Anterior cingulate cortex (tissue), 58 donors: ENCODE measurements at places on chromosomes 12 and 14.

DNA sequence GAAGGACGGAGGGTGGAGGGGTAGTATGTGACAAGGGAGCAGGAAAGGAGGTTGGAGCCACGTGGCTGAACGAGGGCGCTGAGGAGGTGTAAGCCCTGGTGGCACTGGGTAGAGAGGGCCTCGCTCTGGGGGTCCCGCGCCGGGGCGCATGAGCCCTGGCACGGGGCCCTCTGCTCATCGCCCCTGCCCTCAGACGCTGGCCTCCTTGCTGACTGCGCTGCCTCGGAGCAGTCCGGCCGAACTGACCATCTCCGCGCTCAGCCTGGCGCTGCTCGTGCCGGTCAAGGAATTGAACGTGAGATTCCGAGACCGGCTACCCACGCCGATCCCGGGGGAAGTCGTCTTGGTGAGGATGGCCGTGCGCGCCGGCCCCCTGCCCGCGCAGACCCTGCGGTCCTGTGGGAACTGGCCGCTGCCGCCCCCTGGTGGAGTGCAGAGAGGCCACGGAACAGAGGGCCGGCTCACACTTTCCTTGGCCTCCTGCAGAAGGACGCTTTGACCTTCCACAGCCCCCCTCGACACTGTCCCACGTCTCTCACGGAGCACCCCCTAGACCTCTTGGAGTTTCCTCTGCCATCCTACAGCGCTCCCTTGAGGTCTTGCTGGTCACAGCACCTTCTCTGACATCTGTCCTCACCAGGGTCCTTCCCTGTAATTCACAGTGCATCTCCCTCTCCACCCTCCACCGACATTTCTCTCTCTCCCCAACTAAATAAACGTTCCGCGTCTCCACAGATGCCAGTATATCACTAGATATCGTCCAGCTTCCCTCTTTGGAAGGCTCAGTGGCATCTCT, 10.5 kb downstream of the ARHGEF25 start:
- DNase-seq, result peak; percentile 42

GRCh38 chr12:48993787-48994186, 5.4 kb downstream of the DDN start:
- no peak for DNase-seq

- DNase-seq, result peak; percentile 33
Measured at GRCh38 chr12:109772622-109773321, 59.1 kb downstream of the FAM222A start.

- no peak for DNase-seq
Measured at GRCh38 chr14:73787486-73788316, 63.9 kb upstream of the PTGR2 start.

DNA sequence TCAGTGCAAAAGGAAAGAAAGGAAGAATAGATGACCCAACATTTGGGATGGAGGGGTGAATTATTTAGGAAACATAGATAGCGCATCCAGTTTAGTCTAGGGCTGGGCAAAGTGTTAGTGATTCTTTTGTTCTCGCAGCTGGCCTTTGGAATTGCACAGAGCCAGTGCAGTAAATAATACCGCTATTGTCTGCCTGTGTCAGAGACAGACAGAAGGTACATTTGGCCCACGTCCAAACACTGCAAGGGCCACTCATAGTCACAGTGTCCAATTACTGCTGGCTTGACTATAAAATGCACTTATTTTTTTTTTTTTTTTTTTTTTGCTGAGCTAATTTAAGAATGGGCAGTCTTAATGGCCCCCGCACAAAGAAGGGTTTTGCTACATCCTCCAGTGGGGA, 638.6 kb downstream of the BCL11B start:
- peak; percentile 3 for DNase-seq

GRCh38 chr14:74244115-74244514, 4.9 kb downstream of the VSX2 start:
- DNase-seq, result no peak
